Activated T-helper 1 cell treated with Interleukin-2 at 50 U/mL for 16 hours (primary cell): ENCODE measurements at places on chromosomes 13 and 19.
A peak's percentile ranks its signal among the peaks of the same experiment; 100 is the strongest.

GRCh38 chr13:93698016-93698613 lies 471.5 kb downstream of the GPC6 start:
- no peak for DNase-seq

GRCh38 chr19:18266771-18267686 lies 7.2 kb downstream of the IQCN start:
- no peak for DNase-seq

DNA sequence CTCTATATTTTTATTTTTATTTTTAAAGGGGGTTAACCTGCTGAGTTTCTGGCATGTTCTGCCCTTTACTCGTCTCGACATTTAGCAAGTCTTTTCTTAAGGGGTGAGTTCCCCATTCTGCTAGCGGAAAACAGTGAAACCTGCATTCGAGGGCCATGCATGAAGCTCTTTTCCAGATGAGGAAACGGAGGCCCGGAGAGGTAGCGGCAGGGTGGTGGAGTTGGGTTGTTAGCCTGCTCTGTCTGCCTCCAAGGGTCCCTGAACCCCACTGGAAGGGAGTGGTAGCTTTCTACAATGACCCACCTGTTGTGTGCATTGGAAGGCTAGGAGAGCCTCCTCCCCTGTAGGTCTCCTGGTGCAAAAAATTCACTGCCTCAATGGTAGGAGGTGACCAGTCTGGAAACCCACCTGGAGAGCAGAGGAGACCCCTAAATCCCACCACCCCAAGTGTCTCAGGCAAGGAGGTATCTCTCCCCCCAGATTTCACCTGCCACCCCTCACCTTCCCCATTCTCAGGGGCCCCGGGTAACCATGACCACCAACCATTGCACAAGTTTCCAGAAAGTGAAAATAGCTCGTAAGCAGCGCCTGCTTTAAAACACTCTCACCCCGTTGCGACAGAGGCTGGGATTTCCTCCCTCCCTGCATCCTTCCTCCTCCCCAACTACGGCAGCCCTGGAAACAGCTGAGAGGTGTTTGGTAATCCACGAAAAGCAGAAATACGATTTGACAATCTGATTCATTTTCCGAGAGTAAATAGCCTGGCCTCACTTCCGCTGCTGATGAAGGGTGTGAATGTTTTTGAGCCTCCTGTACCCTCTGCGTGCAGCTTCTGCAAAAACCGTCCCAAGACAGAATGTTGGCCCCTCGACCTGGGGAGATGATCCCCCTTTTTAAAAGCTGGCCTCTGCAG lies 3.5 kb downstream of the KLF2 start:
- DNase-seq, result peak; percentile 33

GRCh38 chr19:19321141-19321577 lies 530 bp downstream of the MAU2 start:
- DNase-seq, result no peak

DNA sequence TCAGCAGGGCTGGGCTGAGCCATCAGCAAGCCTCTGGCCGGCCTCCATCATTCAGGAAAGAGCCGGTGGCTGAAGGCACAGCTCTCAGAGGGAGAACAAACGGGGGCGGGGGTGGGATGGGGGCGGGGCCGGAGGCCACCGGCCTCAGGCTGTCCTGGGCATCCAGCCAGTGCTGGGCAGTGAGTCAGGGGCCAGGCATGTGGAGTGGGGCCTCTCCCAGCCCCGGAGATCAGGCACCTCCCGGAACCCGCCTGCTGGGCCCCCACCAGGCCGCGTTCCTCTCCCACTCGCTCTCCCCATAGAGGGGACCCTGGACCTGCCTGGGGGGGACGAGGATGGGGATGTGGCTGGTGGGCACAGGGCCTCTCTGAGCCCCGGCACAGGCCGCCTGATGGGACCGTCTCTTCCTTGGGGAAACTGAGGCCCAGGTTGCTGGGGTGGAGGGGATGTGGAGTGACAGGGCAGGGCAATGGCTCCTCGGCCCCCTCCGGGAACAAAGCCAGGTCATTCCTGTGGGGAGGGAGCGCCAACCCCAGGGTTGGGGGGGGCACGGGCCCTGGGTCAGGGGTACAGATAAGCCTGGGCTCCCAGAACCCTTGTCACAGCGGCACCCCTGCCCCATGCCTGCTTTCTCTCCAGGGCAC lies 12.9 kb downstream of the SPC24 start:
- no peak for DNase-seq

- DNase-seq, result no peak
These were observed 641 bp downstream of the SGTA start for GRCh38 chr19:2782329-2782935.

DNA sequence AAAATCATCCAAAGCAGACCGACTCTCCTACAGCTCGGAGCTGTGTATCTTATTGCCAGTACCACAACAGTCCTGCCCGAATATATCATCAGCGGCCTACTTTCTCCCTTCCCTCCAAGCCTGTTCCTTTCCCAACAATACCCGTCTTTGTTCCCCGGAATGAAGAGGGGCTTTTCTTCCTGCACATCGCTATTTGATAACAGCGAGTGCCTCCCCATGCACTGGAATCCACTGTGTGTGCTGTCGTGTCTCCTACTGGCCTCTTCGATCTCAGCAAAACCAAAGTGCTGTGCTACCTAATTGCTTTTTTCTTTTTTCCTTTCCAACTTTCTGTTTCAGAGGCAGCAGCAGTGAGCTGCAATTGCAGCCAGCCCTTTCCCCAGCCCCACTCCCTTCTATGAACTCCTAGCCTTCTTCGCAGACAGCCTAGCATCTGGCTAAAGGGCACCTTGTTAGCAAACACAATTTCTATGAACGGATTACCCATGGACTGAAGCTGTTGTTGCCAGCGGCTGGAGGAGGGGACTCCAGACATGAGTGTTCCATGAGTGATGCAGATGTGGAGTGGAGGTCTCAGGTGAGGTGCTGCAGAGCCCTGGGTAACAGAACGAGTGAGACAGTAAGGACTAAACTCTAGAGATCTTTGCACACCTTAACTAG lies 43.4 kb downstream of the EFNB2 start:
- DNase-seq, result no peak

GRCh38 chr13:26259634-26260033 lies 5.7 kb downstream of the CDK8 start:
- no peak for DNase-seq

DNA sequence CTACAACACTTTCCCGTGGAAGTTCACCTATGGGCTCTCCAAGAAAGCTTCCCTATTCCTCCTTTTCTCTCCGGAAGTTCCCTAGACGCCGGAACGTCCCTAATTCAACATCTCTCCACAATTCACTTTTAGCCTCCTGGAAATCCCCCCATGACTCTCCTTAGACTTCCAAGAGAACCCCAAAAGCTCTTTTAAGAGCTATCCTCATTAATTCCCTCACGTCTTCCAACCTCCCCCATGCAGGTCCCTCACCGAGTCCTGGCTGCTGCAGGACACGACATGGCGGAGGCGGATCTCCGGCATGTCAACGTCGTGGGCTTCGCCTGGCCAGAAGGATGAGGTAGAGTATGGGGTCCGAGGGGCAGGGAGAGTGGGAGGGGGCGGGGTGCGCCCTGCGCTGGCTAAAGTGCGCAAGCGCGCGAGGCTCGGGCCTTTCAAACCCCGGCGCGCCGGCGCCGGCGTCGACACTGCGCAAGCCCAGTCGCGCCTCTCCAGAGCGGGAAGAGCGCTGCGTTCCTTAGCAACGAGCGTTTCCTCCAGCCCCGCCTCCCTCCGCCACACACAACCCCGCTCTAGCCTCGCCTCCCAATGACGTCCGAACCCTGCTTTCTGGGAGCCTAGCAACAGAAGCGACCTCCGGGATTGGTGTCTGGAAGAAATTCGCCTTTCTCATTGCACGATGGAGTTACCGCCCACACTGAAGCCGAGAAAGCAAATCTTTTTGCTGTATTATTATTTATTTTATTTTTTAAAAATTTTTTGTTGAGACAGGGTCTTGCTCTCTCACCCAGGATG lies at the start of the genes PINLYP and XRCC1:
Gene PINLYP, plus strand, starts transcription at position 646 of the 795 bp plus-strand sequence. CDS start 1,391 bp downstream, outside the sequence.
Gene XRCC1, minus strand, starts transcription at position 372 of the 795 bp plus-strand sequence. Its CDS starts 69 bp downstream, at position 303.
- DNase-seq, result peak; percentile 93

DNA sequence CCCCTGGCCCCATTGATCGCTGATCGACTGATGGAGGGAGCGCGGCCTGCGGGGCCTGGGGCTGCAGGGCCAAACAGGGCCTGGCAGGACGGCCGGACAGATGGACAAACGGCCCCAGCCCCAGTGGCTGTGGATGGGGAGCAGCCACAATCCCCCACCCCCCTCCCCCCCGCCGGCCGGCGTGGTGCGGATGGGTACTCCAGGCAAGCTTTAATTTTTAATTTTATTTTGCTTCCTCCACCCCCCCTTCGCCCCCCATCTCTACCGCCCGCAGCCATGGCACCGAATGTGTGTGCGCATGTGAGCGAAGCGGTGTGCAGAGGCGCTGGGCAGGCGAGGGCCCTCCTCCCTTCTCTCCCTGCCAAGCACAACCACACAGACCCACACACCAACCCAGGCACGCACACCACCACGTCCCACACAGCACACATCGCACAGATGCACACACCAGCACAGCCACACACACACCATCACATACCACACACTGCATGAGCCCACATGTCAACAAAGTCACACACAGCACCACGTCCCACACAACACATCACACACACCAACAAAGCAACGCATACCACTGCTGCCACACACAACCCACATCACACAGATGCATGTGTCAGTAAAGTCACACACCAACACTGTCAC lies 12.4 kb downstream of the ERFL start:
- no peak for DNase-seq

DNA sequence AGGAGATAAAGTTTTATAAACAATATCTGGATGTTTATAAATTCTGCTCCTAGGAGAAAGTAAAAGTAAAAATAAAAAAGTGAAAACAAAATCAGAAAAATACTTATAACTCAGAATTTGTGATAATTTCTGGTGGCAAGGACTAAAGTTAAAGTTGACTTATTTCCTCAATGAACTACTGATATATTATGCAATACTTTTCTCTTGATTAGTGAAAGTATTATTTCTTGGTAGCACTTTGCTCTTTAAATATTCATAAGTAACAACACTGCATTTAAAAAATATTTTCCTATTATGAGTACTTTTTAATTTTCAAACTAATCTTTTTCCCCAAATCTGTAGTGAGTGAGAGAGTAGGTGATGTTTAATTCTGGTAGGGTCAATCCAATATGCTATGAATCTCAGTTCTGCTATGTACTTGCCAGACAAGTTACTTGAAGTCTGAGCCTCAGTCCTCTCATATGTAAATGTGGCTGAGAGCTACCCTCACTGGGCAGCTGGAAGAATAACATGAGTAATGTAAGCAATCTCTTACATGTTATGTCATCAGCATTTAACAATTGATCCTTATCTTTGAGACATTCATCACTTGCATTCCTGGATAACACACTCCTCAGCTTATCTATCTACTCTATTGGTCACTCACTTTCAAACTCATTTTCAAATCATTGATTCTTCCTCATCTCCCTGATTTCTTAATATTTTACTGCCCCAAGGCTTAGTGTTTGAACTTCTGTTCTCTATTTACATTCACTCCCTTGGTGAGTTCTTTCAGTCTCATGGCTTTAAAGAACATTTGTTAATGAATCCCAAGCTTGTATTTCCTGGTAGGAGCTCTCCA lies 239.0 kb downstream of the RGCC start:
- no peak for DNase-seq

DNA sequence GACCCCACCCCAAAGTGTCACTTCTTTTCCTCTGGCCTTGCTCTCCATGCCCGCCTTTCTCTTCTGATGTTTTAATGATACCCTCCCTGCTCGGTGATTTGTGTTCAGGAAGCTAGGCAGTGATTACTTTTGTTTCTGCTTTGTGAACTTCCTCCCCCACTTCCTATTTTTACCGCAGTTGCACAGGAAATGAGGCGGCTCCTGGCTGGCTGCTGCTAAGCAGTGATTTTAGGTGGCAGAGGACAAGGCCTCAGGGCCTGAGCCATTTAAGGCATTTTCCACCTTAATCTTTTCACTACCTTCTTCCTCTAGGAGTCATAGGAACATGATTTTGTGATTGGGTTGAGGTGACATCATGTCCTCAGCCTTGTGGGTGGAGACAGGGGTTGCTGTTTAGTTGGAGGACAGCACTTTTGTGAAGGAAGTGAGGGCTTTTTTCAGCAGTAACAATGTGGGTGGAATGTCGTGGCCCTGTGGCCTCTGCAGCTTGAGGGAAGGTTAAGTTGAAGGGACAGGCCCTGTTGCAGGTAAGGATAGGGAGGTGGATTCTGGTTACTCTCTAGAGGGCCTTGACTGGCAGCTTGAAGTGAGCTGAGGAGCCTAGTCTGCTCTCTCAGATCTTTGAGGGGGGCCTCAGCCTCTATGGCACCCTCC lies 15.7 kb downstream of the GARRE1 start:
- DNase-seq, result peak; percentile 62

GRCh38 chr19:42928896-42929295 lies 8.1 kb downstream of the PSG7 start:
- DNase-seq, result no peak

DNA sequence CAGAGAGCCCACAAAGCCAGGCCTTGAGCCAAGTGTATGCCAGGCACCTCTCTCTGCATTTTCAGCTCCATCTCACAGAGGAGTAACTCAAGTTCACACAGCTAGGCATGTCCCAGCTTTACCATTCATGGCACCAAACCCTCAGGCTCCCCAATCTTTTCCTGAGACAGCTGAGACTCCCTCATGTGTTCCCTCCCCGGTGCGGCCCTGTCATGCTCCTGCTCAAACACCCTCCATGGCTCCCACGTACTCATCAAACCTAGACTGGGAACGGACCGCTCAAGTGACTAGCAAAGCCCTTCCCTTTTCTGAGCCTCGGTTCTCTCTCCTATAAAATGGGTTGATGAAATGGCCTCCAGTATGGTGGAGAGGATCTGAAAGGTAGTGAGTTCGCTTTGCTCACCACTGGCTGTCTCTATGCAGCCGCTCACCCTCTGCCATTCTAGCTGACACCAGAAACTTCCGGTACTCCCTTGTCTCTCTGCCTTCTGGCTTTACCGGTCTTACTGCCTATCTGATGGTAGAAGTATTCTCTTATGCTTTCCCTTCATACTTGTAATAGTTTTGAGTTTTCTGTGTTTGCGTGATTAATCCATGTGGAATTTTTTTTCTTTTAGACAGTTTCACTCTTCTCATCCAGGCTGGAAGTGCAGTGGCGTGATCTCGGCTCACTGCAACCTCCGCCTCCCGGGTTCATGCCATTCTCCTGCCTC lies 7.8 kb upstream of the SLC44A2 start:
- DNase-seq, result no peak

DNA sequence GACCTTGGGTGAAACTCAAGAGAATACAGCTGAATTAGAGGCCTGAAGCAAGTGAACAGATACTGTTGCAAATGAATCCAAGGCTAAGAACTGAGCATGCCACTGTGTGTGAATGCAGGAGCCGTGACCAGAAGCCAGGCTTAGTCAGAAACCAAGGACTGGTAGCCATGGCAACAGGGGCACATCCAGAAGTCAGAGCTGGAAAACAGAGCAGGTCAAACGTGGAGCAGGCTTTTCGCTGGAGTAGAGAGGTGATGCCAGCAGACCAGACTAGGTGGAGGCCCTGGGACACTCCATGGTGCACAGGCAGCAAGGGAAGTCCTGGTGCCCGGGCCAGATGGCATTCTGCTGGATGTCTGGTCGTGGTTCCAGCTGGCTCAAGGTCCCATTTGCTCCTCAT lies 564.1 kb downstream of the PCDH9 start:
- DNase-seq, result no peak

DNA sequence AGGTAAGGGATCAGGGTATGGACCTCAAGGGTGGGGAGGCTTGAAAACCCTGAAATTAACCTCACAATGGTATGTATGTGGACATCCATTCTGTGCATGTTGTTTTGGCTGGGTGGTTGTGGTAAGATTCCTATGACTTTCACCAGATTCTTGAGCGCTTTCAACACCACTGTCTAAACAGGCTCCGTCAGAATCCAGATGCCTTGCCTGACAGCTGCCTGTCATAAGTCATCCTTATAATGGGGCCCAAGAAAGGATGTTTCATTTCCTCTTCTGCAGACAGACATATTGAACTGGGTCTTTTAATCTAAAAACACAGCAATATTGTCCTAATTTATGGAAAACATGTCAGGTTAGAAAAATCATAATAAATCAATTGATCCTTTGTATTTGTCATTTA lies 41.3 kb downstream of the ALOX5AP start:
- no peak for DNase-seq
